Amniotic epithelial cell (primary cell): ENCODE measurements at places on chromosomes 5 and 9.
A peak's percentile ranks its signal among the peaks of the same experiment; 100 is the strongest.

GRCh38 chr9:89768650-89769071 lies 163.8 kb downstream of the GADD45G start:
- no peak for DNase-seq

- no peak for DNase-seq
Measured at GRCh38 chr5:13346401-13346800, 598.1 kb downstream of the DNAH5 start.

GRCh38 chr5:150636391-150637244 lies 3.8 kb upstream of the SYNPO start:
- peak; percentile 79 for DNase-seq

DNA sequence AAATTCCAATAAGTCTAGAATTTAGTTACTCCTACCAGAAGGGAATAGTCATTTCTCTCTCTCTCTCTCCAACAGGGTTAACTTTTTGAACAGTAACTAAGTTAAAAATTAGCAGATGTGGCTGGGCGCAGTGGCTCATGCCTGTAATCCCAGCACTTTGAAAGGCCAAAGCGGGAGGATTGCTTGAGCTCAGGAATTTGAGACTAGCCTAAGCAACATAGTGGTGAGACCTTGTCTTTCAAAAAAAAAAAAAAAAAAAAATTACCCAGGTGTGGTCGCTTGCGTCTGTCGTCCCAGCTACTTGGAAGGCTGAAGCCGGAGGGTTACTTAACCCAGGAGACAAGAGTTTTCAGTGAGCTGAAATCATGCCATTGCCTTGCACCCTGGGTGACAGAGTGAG lies 639.7 kb downstream of the PTPRD start:
- DNase-seq: no peak

DNA sequence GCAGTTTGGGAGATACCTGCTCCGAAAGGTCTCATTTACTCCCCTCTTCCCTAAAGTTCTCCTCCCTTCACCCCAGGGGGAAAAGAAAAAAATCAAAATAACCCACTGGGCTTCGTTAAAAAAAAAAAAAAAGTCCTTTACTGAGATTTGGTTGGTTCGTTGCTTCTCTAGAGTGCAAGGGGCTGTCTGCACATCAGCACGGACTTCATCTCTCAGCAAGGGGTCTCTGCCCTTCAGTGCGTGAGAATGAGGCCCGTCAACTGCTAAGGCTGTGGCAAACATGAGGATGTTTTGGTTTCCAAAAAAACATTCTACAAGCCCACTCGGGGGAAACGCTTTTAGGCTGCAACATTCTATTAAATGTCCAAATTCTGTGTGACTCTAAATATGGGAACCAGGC lies 10.0 kb downstream of the BARHL1 start:
- DNase-seq: no peak

GRCh38 chr5:171299851-171300250 lies 9.2 kb upstream of the TLX3 start:
- DNase-seq: peak; percentile 95

DNA sequence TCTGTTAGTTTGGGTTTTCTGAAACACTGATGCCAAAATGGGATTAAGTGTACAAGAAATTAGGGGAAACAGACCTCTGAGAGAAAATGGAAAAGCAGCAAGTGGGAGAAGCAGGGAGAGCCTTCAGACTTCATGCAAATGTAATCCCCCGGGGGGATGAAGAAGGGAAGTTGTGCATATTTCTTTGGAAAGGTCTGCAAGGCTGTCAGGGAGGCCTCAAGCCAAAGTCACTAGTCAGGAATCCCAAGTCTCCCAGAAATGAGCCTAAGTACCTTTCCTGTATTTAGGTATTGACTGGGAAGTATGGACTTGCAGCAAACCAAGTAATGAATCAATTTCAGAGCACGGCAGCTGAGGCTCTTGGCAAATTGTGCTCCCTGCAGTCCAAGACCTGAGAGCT lies 2.2 kb downstream of the FTMT start:
- no peak for DNase-seq

GRCh38 chr5:142716963-142717362 lies 31.1 kb upstream of the FGF1 start:
- peak; percentile 39 for DNase-seq

GRCh38 chr9:137269231-137269772 lies 8.2 kb upstream of the TOR4A start:
- DNase-seq: peak; percentile 21

- DNase-seq: no peak
Measured at GRCh38 chr5:171755354-171755821, 30.2 kb upstream of the SMIM23 start.

GRCh38 chr9:81686614-81687520 lies 2.5 kb downstream of the TLE1 start:
- DNase-seq: peak; percentile 83

- DNase-seq: no peak
Measured at GRCh38 chr5:149935431-149935901, 9.1 kb downstream of the PDE6A start.
